ENCODE measurements at places on chromosomes 13 and 19. TPM values are rescaled to one million over a fixed set of nuclear protein-coding genes. Genes with fewer than 3 reads are reported as not detected.

Gene ZMYM2
- 4.2 TPM for polyA plus RNA-seq

Gene RABAC1
- polyA plus RNA-seq: 218 TPM

Gene FLT1
- polyA plus RNA-seq: 1.7 TPM

Gene LHFPL6
- polyA plus RNA-seq: 0.18 TPM

Gene ZNF829
- polyA plus RNA-seq: 6.9 TPM

Gene RFXAP
- polyA plus RNA-seq: 7.1 TPM

Gene PRODH2
- polyA plus RNA-seq: not detected

Measured in naive B cell (primary cell).